Stomach (tissue), 19 donors: ENCODE measurements at places on chromosomes 5 and 9.

GRCh38 chr9:95092262-95093072, 225.0 kb downstream of the FANCC start:
- no peak for DNase-seq

DNA sequence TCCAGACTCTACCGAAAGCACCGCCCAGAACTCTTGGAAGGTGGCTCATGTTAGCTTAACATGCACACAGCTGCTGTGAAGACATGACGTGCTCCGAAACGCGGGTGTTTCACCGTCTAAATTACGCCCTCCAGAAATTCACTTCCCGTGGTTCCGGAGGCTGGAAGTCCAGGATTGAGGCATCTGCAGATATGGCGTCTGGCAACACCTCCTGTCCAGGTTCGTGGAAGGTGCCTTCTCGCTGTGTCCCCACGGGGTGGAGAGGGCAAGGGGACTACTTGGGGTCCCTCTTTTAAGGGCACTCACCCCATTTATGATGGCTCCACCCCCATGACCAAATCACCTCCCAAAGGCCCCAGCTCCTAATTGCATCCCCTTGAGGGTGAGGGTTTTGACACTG, 348.0 kb upstream of the IRX2 start:
- no peak for DNase-seq

GRCh38 chr5:125450771-125451170, 704.3 kb upstream of the ZNF608 start:
- no peak for DNase-seq

DNA sequence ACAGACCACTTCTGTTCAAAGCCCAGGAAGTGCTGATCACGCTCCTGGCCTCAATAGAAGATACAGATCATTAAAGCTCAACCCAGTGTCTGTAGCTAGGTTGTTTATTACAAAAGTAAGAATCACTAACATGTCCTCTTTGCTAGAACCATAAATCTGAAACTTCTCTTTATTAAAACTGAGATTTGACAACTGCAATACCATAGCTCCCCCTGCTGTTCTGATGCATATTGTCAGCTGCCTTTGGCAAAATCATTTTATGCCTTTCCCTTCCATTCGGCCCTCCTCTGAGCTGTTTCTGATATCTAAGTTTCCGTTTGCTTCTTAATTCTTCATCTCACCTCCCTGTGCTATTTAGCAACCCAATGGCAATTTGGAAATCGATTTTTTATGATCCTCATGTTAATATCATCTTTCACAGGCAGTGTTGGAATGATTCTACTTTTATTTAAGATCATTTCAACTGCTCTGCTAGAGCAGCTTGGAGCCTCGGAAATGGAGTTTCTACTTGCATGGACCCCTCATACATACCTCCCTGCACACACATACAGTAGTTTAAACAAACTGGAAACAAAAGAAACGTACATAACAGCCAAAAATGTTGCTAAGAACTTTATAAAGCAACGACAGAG, 998.8 kb downstream of the MAT2B start:
- DNase-seq = peak; percentile 83

DNA sequence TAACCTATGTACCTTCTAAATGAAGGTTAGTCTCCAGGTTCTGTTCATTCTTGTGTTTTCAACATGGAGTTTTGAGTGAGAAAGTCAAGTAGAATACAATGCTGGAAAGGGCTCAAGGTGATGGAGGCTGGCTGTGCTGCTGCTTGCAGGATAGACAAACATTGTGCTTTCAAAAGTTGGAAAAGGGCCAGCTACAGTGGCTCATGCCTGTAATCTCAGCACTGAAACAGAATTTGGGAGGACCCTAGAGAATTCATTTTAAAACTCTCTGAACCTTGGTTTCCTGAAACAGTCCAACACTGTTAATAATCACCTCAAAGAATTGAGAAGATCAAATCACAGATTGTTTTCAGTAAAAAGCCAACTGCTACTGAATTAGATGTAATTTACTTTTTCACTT, 15.4 kb upstream of the IARS1 start:
- DNase-seq = peak; percentile 41

- DNase-seq = no peak
Measured at GRCh38 chr5:479566-480319, 36.8 kb downstream of the EXOC3 start.

GRCh38 chr5:72649449-72649848, 142.2 kb upstream of the ZNF366 start:
- DNase-seq = peak; percentile 26

DNA sequence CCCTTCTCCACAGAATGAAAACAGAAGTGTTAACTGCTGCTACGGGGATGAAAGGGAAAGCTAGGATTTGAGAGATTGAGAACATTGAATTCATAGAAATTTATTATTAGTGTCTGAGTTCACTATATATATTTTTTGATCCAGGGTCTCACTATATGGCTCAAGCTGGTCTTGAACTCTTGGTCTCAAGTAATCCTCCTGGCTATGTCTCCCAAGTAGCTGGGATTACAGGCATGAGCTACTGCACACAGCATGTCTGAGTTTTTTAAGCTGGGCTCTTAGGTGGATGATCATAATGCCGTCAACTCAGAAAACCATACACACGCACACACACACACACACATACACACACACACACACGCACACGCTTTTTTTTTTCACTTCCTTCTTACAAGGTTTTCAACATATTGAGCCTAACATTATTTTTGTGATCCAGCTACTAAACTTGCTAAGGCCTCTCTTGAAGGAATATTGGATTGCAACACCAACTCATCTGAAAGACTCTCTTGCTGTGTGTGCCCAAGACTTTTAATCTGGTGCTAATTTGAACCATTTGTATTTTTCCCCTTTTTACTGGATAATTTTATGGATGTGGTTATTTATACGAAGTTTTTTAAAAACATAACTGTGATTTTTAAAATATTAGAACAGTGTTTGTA, 1045.4 kb downstream of the DTWD2 start:
- no peak for DNase-seq

DNA sequence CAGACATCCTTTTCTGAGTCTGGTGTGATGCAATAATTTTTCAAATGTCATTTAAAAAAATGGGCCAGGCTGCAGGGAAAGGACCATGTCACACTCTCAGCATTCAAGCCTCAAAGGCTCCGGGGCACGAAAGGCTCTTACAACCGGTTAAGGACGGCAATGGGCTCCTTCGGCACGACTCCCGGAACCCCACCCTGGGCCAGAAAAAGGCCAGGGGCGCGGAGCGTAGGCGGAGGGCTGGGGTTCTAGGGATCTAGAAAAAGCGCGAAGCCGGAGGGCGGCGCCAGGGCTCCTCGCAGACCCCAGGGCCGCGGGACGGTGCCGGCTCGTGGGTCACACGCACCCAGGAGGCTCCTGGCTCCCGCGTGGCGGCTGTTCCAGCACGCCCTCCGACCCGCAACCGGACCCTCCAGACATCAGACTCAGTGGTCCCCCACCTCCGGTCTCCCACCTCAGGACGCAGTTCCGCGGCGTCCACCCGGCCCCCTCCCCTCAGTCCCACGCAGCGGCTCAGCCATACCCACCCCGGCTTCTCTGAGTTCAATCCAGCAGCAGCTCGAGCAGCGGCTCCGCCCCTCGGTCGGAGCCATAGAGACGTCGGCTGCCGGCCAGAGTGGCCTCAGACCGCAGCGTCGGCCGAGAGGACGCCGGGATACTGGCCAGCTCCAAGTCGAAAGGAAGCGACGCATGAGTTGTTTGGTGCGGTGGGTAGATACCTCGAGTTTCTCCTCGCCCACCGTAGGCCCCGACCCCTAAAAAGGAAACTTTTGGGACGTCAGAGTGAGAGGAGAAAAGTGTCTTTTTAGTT, at the start of gene TMEM267:
TMEM267 (minus strand) TSS at position 568 of the 808 bp plus-strand sequence. CDS start 29,896 bp downstream, outside the sequence.
- DNase-seq = peak; percentile 98

- DNase-seq = no peak
Measured at GRCh38 chr9:20815923-20816703, 132.1 kb downstream of the FOCAD start.
